Lung (tissue), 17 donors: ENCODE measurements at places on chromosomes 2 and 18.

DNA sequence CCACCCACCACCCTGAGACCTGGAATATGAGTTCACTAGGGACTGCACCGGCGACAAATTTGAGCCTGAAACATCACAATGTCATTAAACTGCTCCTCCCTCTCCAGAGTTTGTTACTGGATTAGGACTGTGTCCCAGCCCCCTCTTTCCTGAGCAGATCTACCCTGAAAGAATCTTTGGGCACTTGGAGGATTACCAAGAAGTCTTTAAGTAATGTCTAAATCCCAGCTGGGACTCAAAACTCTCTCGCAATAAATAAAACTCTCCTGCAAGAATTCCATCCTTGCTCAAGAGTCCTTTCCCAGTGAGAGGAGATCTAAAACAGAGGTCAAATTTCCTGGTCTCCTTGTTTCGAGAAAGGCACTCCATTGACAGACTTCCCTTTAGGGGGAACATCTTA lies 20.9 kb downstream of the GKN2 start:
- H3K36me3 ChIP-seq: no peaks in the 10 kb centered on the region
- no peaks in the 10 kb centered on the region for H3K27me3 ChIP-seq
- peak; percentile 97 for DNase-seq
- H3K4me3 ChIP-seq: no peak overlapping the region
- H3K27ac ChIP-seq: no peak overlapping the region
- H3K4me1 ChIP-seq: peaks cover 2% of the 10 kb centered on the region

DNA sequence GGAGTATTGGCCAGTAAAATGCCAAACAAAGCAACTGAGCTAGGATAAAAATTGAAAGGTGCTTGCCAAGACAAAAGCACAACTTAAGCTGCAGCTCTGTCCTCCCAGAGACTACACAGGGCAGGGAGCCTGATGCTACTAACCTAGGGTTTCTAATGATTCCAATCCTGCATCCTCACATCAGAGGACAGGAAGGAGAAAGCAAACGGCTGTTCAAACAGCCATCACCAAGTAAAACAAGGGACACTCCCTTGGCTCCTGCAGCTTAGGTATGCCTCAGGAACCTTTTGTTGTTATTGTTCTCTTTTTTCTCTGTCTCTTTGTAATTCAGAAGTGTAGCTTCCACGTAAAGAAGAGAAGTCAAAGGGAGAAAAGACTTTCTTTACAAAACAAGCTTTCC lies 99.5 kb downstream of the TCF4 start:
- no peak overlapping the region for H3K4me3 ChIP-seq
- DNase-seq: no peak
- no peak overlapping the region for H3K27ac ChIP-seq
- no peaks in the 10 kb centered on the region for H3K36me3 ChIP-seq
- H3K27me3 ChIP-seq: no peaks in the 10 kb centered on the region

DNA sequence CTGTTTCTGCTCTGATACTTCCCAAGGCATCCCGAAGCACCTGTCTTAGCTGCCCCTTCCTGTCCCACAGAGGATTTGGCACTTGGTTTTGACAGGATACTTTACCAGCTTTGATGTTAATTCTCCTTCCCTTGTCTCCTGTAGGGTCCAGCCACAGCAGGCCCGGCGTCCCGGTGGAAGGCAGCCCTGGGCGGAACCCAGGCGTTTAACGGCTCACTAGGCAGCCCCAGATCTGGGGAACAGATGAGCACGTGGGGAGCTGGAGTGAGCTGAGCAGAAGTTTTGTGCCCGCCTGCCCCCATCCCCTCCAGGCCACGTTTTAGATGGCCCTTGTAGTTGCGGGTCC lies 11.4 kb downstream of the ANKRD23 start:
- no peak for DNase-seq
- no peaks in the 10 kb centered on the region for H3K27me3 ChIP-seq
- peak overlapping the region; percentile 8 for H3K27ac ChIP-seq
- H3K36me3 ChIP-seq: peaks cover 47% of the 10 kb centered on the region

- H3K36me3 ChIP-seq: no peaks in the 10 kb centered on the region
- no peaks in the 10 kb centered on the region for H3K4me1 ChIP-seq
- no peak overlapping the region for H3K27ac ChIP-seq
- no peak overlapping the region for H3K4me3 ChIP-seq
- DNase-seq: no peak
Measured at GRCh38 chr2:159808032-159808425, 10.0 kb upstream of the CD302 start.

GRCh38 chr2:3505771-3506170 lies 13.6 kb downstream of the ADI1 start:
- H3K27me3 ChIP-seq: no peaks in the 10 kb centered on the region
- H3K4me1 ChIP-seq: no peaks in the 10 kb centered on the region
- no peaks in the 10 kb centered on the region for H3K36me3 ChIP-seq
- H3K27ac ChIP-seq: no peak overlapping the region
- DNase-seq: no peak
- H3K4me3 ChIP-seq: no peak overlapping the region

DNA sequence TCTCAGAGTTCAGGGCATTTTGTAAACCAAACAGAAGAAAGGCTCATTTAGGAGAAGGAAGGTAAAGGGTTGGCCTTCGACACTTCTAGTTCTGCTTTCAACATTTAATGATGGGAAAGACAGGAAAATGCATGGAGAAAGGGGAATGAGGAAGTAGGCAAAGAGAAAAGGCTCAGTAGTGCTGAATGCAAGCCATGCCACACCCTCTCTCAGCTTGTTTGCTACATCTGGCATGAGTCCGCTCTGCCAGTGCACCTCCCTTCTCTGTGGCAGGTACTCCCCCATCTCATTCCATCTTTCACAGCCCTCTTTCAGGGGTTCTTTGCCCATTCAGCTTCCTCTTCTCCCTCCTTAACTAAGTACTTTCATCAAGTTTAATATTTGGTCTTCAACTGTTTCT lies 120.9 kb upstream of the ITGB6 start:
- H3K27ac ChIP-seq: peak overlapping the region; percentile 61
- peaks cover 2% of the 10 kb centered on the region for H3K4me1 ChIP-seq
- no peak for DNase-seq
- no peak overlapping the region for H3K4me3 ChIP-seq

- no peaks in the 10 kb centered on the region for H3K36me3 ChIP-seq
- peaks cover 19% of the 10 kb centered on the region for H3K4me1 ChIP-seq
- DNase-seq: peak; percentile 33
- no peak overlapping the region for H3K4me3 ChIP-seq
Measured at GRCh38 chr2:68292108-68292710, 27.5 kb downstream of the CNRIP1 start.

DNA sequence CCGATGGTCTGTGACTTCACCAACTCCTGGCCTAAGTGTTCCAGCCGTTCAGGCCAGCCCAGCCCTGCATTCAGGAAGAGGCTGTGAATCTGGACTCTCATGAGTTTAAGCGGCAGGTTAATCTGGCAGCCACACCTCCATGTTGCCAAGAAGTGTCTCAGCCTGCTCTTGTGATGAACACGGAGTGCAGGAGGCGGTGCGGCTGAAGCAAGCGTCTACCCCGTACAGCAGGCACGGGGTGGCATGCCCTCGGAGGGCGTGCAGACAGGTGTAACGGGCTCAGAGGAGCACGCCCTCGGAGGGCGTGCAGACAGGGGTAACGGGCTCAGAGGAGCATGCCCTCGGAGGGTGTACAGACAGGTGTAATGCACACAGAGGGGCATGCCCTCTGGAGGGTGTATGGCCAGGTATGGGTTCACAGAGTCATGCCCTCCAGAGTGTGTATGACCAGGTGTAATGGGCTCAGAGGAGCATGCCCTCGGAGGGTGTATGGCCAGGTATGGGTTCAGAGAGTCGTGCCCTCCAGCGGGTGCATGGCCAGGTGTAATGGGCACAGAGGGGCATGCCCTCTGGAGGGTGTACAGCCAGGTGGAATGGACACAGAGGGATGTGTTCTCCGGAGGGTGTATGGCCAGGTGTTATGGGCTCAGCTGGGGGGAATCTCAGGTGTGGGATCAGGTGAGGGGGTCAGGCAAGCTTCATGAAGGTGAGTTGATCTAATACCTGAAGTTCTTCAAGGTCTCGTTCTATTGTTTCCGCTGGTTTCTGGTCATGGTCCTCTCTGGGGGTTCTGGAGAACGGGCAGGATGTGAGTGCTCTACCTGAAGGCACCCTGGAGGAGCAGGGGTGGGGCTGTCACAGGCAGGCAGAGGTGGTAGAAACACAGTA lies 22.6 kb downstream of the CROCC2 start:
- H3K27ac ChIP-seq: no peak overlapping the region
- peaks cover 9% of the 10 kb centered on the region for H3K4me1 ChIP-seq
- DNase-seq: no peak
- no peak overlapping the region for H3K4me3 ChIP-seq
- H3K36me3 ChIP-seq: no peaks in the 10 kb centered on the region

- H3K36me3 ChIP-seq: no peaks in the 10 kb centered on the region
- DNase-seq: peak; percentile 10
- H3K27ac ChIP-seq: no peak overlapping the region
Measured at GRCh38 chr2:33552758-33553461, 46.2 kb downstream of the FAM98A start.

DNA sequence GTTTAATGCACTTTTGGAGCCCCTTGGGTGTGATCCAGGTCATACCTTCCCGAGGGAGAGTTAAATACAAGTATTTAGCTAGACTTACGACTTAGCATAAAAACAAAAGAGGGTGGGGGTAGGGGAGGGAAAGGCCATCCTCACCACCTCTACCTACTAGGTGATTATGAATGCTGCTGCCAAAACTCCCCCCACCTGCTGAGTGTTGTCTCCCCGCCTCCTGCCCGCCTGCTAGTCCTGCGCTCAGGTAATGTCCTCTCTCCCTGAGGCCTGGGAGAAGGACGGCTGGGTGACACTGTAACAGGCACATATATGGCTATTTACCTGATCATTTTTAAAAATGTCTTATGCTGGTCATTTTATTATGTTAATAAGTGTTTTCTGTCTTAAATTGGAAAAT lies 3.0 kb upstream of the NCKAP5 start:
- no peak overlapping the region for H3K4me3 ChIP-seq
- no peaks in the 10 kb centered on the region for H3K36me3 ChIP-seq
- no peak overlapping the region for H3K27ac ChIP-seq
- H3K27me3 ChIP-seq: no peaks in the 10 kb centered on the region
- H3K4me1 ChIP-seq: no peaks in the 10 kb centered on the region

GRCh38 chr2:184549153-184549552 lies 49.2 kb upstream of the ZNF804A start:
- no peak for DNase-seq
- no peak overlapping the region for H3K4me3 ChIP-seq
- no peak overlapping the region for H3K27ac ChIP-seq
- H3K27me3 ChIP-seq: no peaks in the 10 kb centered on the region
- no peaks in the 10 kb centered on the region for H3K36me3 ChIP-seq
- H3K4me1 ChIP-seq: no peaks in the 10 kb centered on the region

GRCh38 chr2:105494683-105495425 lies 96.0 kb upstream of the FHL2 start:
- peaks cover 8% of the 10 kb centered on the region for H3K4me1 ChIP-seq
- no peaks in the 10 kb centered on the region for H3K27me3 ChIP-seq
- H3K36me3 ChIP-seq: no peaks in the 10 kb centered on the region
- no peak for DNase-seq

GRCh38 chr2:85890522-85891176 lies 1.9 kb upstream of the ST3GAL5 start:
- H3K36me3 ChIP-seq: no peaks in the 10 kb centered on the region
- no peak overlapping the region for H3K27ac ChIP-seq
- DNase-seq: no peak
- H3K4me1 ChIP-seq: peaks cover 9% of the 10 kb centered on the region

GRCh38 chr2:67394734-67395133 lies 2.4 kb upstream of the ETAA1 start:
- H3K27ac ChIP-seq: no peak overlapping the region
- H3K4me3 ChIP-seq: no peak overlapping the region

- no peaks in the 10 kb centered on the region for H3K36me3 ChIP-seq
- no peak overlapping the region for H3K4me3 ChIP-seq
- no peaks in the 10 kb centered on the region for H3K4me1 ChIP-seq
- H3K27me3 ChIP-seq: no peaks in the 10 kb centered on the region
- no peak overlapping the region for H3K27ac ChIP-seq
Measured at GRCh38 chr2:12534646-12535263, 182.0 kb upstream of the TRIB2 start.

- H3K36me3 ChIP-seq: no peaks in the 10 kb centered on the region
- no peak overlapping the region for H3K27ac ChIP-seq
- no peaks in the 10 kb centered on the region for H3K4me1 ChIP-seq
- DNase-seq: no peak
- no peak overlapping the region for H3K4me3 ChIP-seq
Measured at GRCh38 chr2:16674154-16674553, 8.5 kb upstream of the CYRIA start.

DNA sequence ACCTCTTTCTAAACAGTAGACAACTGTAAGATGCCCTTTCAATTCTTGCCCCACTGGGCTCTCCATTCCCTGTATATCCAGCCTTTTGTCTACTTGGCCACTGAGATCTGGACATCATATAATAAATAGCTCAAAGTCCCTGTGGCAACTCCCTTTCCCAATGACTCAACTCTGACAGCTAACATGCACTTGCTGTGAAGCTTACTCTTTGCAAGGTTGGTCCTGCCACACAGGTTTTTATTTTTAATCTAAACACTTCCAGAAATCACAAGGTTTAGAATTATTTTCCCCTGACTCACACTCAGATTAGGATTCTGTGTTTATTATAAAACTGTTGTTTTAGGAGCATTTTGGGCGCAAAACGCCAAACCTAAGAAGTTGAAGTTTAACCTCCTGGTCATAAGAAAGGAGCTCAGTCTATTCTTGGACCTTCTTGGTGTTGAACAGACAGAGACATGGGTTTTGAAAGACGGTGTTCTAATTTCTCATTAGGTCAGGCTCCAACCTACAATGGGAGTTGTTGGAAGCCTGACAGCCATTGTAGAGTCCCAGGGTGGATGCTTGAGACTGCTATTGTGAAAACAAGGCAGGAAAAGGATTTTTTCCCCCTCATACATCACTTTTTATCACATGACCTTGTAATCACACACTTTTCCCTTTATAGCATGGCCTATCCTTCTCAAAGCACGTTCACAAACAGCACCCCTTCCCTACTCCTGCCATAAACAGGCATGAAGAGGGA lies 124.7 kb upstream of the SERPINE2 start:
- no peaks in the 10 kb centered on the region for H3K36me3 ChIP-seq
- peaks cover 8% of the 10 kb centered on the region for H3K4me1 ChIP-seq
- no peak overlapping the region for H3K27ac ChIP-seq
- H3K27me3 ChIP-seq: no peaks in the 10 kb centered on the region
- no peak for DNase-seq

- H3K27me3 ChIP-seq: no peaks in the 10 kb centered on the region
- no peak overlapping the region for H3K27ac ChIP-seq
- H3K4me1 ChIP-seq: no peaks in the 10 kb centered on the region
- no peak overlapping the region for H3K4me3 ChIP-seq
- DNase-seq: no peak
Measured at GRCh38 chr18:55925772-55926171, 337.8 kb upstream of the TCF4 start.

DNA sequence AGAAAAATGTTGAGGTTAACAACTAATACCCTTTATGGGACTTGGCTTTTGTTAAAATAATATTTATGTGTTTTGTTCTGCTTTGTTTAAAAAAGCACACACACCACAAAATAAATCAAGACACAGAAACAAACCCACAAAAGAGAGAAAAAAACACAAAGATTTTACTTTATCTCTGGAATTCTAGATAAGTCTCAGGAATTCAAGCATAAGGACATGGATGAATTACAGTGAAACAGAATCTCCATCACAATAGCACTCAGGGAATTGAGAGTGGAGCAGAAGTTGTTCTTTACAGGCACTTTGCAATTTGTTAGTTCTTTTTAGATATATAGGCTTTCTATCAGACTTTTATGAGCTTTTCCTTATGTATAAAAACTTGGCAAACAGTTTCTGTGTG lies 360.9 kb upstream of the ZC3H15 start:
- H3K4me3 ChIP-seq: no peak overlapping the region
- DNase-seq: no peak

- H3K27ac ChIP-seq: no peak overlapping the region
- DNase-seq: no peak
- no peaks in the 10 kb centered on the region for H3K4me1 ChIP-seq
- H3K4me3 ChIP-seq: no peak overlapping the region
- H3K36me3 ChIP-seq: no peaks in the 10 kb centered on the region
- H3K27me3 ChIP-seq: no peaks in the 10 kb centered on the region
Measured at GRCh38 chr18:64090876-64091275, 58.0 kb downstream of the LINC00305 start.
